ENCODE measurements at places on chromosomes 12 and 14.

- no peak for DNase-seq
Observed at GRCh38 chr14:92462568-92462967, 51.0 kb upstream of the RIN3 start.

DNA sequence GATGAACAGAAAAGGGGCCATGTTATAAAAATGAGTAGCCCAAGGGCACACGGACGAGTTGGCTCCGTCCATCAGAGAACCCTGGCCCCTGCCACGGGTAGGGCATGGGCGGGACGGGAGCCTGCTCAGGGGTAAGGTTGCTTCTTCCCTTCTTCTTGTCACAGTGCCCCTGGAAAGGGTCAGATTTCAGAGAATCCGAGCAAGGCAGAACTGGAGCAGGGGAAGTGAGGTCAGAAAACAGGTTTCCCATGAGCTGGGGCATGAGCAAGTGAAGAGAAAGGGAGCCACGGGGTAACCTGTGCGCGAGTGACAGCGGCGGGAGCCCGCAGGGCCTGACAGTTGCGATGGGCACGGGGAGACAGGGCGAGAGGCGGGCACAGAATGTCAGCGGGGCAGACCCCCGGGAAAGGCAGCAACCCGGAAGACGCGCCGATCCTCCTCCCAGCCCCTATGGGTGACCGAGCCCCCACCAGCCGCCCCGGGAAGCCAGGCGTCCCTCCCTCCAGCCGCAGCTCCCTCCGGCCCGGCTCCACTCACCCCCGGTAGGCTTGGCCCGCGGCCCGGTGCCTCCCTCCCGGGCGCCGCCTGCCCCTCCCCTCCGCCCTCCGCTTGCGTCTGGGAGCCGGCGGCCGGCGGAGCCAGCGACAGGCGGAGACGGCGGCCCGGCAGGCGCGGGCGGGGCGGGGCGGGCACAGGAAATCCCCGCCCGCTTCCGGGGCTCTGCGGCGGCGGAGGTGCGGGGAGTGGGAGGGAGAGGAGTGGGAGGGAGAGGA lies at the start of gene ZNF641:
ZNF641 (minus strand) TSS at position 671 of the 773 bp plus-strand sequence. CDS start 2,829 bp downstream, outside the sequence.
- peak; percentile 76 for DNase-seq

DNA sequence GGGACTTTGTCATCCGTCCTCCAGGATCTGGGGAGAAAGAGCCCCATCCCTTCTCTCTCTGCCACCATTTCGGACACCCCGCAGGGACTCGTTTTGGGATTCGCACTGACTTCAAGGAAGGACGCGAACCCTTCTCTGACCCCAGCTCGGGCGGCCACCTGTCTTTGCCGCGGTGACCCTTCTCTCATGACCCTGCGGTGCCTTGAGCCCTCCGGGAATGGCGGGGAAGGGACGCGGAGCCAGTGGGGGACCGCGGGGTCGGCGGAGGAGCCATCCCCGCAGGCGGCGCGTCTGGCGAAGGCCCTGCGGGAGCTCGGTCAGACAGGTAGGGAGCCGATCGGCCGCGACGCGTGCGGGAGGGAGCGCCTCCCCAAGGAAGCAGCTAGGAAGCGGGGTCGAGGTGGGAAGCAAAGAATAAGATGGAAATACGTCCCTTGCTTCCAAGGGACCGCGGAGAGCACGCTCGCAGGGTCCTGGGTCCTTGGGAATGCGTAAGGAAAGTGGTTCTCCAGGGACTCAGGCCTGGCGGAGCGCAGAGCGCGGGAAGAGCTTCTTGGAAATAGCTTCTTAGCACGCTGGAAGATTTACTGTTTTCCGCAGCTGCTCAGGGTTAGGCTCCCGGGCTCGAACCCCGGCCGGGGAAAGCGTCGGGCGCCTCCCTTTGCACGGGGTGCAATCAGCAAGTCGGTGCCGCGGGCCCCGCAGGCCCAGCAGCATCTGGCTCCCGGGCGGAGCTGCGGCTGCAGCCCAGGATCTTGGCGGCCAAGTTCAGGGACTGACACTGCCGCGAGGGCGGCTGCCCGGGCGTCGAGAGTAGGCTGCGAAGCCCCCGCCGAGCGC lies 457 bp downstream of the SOCS2 start:
- DNase-seq = no peak

- no peak for DNase-seq
Observed at GRCh38 chr12:65918021-65918420, 93.7 kb downstream of the HMGA2 start.

DNA sequence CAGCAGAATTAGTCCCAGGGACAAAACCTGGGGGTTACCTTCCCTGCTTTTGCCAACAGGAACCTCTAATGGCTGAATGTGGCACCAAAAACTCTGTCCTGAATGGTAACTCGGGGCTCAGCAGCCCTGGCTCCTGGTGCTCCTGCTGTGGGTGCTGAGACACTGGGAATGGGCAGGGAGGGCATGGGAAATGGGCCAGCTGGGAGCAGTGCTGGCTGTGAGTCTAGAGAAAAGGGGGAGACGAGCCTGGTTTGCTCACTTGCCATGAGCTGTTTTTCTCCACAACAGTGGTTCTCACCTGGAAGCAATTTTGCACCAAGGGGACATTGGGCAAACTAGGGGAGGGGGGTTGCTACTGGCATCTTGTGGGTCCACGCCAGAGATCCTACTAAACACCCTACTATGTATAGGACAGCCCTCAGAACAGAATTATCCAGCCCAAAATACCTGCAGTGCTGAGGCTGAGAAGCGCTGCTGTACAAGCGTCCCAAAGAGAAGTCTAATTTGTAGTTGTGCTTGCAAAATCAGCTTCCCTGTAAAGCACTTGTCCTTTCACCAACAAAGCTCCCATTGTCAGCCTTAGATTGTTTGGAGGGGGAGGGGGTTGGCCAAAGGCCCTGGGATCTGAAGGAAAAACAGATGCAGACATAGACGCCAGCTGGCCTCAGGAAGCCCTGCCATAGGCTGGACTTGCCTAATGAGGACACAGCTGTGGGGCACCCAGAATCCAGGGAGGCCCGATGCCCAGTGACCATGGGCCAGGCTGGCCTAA lies 3.6 kb downstream of the LRRC74A start:
- no peak for DNase-seq

DNA sequence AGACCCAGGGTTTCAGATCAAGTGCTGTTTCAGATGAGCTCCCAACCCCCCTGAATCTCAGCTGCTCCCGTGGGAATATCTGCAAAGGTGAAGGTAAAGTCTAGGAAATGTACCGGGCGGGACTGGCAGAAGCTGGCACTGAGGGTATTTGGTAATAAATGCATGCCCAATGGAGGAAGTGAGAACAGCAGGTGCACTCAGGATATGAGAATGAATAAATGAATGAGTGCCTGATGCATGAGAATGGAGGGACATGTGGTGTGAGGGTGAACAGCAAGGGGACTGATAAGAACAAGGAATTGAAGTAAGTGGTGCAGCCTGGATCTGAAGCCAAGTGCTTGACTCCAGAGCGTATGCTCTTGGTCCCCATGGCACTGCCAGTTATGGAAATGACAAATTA lies 11.6 kb downstream of the RAPGEF3 start:
- no peak for DNase-seq

DNA sequence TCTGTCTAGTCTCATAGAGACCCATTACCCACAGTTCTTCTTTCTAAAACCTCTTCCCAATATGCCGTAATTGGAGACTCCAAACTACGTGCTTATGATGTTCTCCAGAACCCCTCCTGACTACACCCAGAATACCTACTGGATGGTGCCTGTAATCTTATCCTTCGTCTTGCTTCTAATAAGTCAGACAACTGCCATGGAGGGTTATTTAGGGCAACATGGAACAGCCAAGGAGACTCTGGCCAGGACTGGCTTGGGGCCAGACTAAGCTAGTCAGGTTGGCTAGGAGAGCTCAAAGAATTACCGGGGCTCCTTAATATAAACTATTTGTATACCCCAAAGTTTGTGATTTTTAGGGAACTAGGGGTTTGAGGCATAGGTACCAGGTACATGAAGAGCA lies 6.8 kb downstream of the PFKM start:
- no peak for DNase-seq

GRCh38 chr14:44971459-44971858 lies 9.5 kb downstream of the TOGARAM1 start:
- DNase-seq = no peak

GRCh38 chr12:6104027-6104426 lies 20.4 kb downstream of the VWF start:
- DNase-seq = no peak

DNA sequence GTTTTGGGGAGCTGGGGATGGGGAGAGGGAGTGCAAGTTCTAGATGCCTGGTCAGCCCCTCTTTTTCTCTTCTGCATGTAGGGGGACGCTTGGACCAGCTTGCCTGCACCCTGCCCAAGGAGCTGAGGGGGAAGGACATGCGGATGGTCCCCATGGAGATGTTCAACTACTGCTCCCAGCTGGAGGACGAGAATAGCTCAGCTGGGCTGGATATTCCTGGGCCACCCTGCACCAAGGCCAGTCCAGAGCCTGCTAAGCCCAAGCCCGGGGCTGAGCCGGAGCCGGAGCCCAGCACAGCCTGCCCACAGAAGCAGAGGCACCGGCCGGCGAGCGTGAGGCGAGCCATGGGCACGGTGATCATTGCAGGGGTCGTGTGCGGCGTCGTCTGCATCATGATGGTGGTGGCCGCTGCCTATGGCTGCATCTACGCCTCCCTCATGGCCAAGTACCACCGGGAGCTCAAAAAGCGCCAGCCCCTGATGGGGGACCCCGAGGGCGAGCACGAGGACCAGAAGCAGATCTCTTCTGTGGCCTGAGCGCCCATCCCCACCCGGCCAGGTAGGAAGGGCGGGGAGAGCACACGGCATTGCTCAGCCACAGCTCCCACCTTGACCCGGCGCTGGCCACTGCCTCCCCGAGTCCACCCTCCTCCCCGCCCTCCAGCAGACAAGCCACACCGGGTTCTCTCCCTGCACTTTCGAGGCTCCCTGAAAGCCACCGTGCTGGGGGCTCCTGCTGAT lies 14.0 kb downstream of the LRTM2 start:
- no peak for DNase-seq

DNA sequence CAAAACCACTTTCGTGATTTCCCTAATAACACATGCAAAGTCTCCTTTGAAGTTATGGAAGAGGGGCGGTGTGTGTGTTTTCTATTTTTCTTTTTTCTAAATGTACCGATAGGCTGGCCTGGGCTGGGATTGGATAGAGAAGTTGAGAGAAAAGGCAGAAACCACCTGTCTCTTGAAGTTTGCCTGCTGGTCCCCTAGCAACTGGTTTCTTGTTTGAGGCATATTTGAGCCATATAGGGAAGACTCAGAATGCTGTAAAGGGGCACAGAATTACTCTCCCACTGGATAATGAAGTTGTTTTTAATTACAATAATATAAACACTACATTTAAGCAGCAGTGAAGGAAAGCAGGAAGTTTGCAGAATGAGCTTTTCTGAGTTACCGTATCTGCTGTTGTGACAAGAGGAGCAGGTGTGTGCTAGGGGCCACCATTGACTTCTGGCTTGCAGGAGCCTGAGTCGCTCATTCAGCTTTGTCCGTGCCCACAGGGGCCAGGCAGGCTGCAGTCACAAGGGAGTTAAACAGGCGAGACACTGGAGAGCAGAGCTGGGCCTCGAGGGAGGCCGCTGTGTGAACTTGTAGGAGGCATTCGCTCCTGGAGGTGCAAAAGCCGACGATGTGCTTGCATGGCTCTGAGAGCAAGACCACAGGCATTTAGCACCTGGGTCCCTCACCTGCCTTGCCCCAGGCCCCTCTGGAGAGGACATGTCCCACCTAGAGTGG lies 173.8 kb upstream of the RGS6 start:
- DNase-seq = no peak

- no peak for DNase-seq
Observed at GRCh38 chr12:53754633-53755264, 3.0 kb upstream of the CISTR start.

GRCh38 chr14:93309427-93309966 lies 23.3 kb downstream of the BTBD7 start:
- DNase-seq = no peak

- DNase-seq = no peak
Observed at GRCh38 chr14:77543240-77543551, 44.6 kb upstream of the ISM2 start.

GRCh38 chr14:50122291-50122690 lies 5.9 kb upstream of the VCPKMT start:
- DNase-seq = no peak

DNA sequence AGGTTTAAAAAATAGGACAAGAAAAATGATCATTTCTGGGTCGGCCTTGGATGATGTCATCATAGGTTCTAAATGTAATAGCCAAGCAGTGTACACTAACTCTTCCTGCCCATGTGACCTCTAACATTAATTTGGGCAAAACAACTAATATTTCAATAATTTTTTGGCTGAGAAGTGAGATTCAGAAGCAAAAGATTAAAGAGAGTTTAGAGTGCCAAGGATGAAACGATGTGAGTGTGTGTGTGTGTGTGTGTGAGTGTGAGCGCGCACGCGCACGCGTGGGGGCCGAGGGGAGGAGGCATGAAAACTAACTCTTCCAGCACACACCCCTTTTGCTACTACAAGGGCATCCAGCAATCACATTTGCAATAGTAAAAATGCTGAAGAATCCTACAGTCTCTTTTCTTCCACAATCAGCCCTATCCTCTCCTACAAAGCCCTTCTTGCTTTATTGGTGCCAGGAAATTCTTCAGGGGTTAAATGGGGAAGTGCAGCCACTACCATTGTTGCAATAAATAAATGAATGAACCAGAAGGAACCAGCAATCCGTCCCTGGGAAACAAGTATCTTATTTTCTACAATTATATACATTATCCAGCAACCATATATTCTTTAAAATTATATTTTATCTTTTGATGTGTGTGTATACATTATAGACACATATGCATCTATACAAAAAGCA lies 52.9 kb downstream of the PEBP1 start:
- no peak for DNase-seq

DNA sequence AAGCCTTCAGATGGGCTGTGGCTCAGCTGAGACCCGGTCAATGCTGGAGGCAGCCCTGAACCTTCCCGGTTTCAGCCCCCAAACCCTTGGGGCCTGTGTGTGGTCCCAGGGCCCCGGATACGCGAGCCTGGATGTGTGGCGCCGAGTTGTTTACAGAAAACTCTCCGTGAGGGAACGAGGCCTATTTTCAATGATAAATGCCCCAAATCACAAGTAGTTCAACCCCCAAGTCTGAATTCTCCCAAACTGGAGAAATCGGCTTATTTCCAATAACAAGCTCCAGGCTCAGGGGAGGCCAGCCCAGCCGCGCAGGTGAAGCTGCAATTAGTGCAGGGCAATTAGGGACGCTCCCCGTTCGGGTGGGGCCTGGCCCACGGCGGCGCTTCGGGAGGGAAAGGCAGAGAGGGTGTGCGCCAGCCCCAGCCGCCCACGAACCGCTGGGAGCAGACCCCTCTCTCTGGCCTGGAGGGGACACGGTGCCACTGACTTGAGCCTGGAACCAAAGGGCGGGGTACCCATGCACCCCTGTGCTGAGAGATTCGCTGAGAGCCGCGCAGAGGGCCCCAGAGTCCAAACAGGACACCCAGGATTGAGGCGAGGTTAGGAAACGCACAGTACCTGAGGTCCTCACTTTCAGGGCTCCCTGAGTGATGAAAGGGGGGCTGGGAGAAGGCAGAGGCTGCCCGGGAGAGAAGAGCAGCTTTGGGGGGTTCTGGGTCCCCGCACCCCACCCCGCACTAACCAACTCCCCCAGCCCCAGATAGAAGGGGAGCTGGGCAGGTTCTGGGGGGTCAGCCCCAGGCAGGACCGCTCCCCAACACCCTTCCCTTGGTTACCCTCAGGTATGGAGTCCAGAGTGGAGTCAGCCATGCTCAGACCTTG lies 14.2 kb upstream of the ANKRD9 start:
- DNase-seq = no peak

All from T-helper 2 cell treated with Interferon-gamma antibody and Interleukin-4, amounts not matched to agents 5 μg/mL and 100 μg/mL, for 36 hours (primary cell).